ENCODE measurements at places on chromosomes 6 and 20.

GRCh38 chr6:73719046-73719445 lies 23.0 kb downstream of the CD109 start:
- DNase-seq = no peak

DNA sequence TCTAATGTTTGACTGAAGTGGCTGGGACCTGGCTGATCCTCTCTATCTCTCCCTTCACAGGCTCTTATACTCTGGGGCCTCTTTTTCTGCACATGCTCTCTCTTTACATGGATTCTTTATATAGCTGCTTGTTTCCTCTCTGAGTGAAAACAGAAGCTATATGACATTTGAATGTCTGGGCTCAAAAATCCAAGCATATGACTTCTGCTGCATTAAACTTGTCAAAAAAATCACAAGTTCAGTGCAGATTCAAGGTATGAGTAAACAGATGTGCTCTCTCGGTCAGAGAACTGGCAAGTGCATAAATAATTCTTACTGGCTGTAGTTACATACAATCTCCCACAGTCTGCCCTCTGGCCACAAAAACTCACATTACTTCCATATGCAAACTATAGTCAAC lies 96.6 kb downstream of the LCA5 start:
- no peak for DNase-seq

GRCh38 chr20:15063081-15063480 lies 725.7 kb upstream of the FLRT3 start:
- DNase-seq = no peak

GRCh38 chr6:11975353-11975977 lies 36.6 kb upstream of the HIVEP1 start:
- no peak for DNase-seq

DNA sequence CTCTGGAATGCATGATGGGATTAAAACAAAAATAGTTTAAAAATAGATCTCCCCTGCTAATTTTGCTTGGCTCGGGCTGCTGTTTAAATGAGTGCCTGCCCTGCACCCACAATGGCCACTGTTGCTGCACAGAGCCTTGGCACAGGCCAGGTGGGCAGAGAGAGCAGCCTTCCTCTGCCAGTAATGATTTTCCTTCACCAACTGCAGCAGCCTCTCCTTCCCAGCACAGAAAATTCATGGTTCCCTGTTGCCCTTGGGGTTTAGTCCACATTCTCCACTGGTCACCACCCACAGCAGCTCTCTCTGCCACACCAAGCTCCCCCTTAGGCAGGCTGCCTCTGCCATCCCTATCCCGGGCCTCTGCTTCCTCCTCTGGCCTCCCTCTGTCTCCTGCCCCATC lies 30.2 kb downstream of the TGM3 start:
- DNase-seq = no peak

- no peak for DNase-seq
Observed at GRCh38 chr6:109461733-109462526, 6.4 kb upstream of the MICAL1 start.

GRCh38 chr20:32896521-32897280 lies 38.0 kb downstream of the EFCAB8 start:
- DNase-seq = no peak

GRCh38 chr20:24337069-24337468 lies 132.4 kb upstream of the SYNDIG1 start:
- DNase-seq = no peak

Measured in NCI-H1694 treated with DMSO at 0.1 percent for 48 hours (cell line).